ENCODE measurements at places on chromosomes 5 and 9. TPM values are rescaled to one million over a fixed set of nuclear protein-coding genes. Genes with fewer than 3 reads are reported as not detected.

PCDHGB1 gene
- total RNA-seq, result 0.13 TPM

PCAT7 gene
- total RNA-seq, result not detected

NEUROG1 gene
- total RNA-seq, result not detected

IARS1 gene
- 75.8 TPM for total RNA-seq

PCDHGC4 gene
- not detected for total RNA-seq

UQCRQ gene
- total RNA-seq, result 107 TPM

FCN1 gene
- total RNA-seq, result 12.4 TPM

SLC6A19 gene
- total RNA-seq, result not detected

TNC gene
- total RNA-seq, result not detected

PCDHGA12 gene
- total RNA-seq, result not detected

PHYHD1 gene
- total RNA-seq, result 0.45 TPM

SPINK7 gene
- not detected for total RNA-seq

All from T-helper 17 cell (primary cell).